ENCODE measurements at places on chromosomes 5 and 9.

- DNase-seq: no peak
Observed at GRCh38 chr5:110872200-110872599, 133.4 kb downstream of the SLC25A46 start.

GRCh38 chr5:149959406-149960236 lies 937 bp upstream of the SLC26A2 start:
- peak; percentile 68 for DNase-seq

GRCh38 chr9:108889649-108890067 lies 27.6 kb downstream of the ACTL7A start:
- no peak for DNase-seq

- no peak for DNase-seq
Observed at GRCh38 chr9:133690081-133690561, 48.0 kb downstream of the SARDH start.

DNA sequence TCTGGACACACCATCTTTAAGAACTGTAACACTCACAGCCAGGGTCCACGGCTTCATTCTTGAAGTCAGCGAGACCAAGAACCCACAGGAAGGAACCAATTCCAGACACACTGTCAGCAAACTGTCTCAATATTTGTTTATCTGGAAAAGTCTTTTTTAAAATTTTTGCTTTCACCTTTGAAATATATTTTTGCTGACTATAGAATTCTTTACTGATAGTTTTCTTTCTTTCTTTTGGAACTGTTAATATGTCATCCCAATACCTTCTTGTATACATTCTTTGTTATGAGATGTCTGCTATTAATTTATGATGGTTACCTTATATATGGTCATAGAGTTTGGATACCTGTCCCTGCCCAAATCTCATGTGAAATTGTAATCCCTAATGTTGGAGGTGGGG lies 145.1 kb upstream of the IRX4 start:
- no peak for DNase-seq

GRCh38 chr5:154478752-154479159 lies 729 bp upstream of the HAND1 start:
- DNase-seq: no peak

DNA sequence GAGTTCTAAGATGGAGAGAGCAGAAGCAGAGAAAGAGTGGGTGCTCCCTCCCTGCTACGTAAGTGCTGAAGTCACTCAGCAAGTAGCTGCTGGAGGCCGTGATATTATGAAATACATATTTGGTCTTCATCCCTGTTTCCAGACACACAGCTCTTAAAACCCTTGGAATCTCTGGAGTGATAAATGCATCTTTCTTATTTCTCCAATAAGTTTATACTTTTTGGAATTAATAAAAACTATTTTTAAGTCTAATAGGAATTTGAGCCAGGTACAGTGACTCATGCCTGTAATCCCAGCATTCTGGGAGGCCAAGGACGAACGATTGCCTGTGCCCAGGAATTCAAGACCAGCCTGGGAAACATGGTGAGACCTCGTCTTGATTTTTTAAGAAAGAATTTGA lies 60.6 kb downstream of the AUH start:
- no peak for DNase-seq

DNA sequence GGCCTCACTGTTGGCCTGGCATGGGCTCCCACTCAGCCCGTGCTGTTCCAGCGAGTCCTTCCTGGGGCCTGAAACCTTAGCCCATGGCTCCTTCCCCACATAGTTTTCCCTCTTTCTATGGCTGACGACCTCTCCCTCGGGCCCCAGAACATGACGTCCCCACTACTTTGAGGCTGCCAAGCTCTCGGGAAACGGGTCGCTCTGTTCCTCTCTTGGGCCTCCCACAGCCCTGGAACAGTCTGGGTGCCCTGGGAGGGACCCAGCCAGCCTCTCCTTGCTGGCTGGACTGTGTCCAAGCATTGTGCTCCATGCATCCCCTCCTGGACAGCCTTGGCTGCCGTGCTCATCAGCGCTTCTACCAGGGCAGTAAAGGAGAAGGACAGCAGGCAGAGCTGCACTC lies 118.3 kb downstream of the SYK start:
- DNase-seq: no peak

- DNase-seq: no peak
Observed at GRCh38 chr9:127066851-127067136, 55.6 kb downstream of the ANGPTL2 start.
